NCI-H1694 (cell line): ENCODE measurements at places on chromosomes 16 and 17.

DNA sequence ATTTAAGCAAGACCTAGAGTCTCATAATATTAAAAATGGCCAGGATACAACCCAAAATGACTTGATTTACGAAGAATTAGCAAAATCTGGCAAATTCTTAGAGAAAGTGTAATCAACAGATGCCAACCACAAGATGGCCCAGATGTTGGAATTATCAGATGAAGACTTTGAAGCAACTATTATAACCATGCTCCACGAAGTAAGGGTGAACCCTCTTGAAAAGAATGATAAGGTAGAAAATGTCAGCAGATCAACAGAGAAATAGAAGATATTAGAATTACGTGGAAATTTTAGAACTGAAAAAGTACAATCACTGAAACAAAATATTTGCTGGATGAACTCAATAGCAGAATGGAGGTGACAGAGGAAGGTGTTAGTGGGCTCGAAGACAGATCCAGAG, 50.1 kb upstream of the CLEC19A start:
- DNase-seq: no peak

- DNase-seq: no peak
Observed at GRCh38 chr17:16313139-16314090, 39.9 kb downstream of the CENPV start.

DNA sequence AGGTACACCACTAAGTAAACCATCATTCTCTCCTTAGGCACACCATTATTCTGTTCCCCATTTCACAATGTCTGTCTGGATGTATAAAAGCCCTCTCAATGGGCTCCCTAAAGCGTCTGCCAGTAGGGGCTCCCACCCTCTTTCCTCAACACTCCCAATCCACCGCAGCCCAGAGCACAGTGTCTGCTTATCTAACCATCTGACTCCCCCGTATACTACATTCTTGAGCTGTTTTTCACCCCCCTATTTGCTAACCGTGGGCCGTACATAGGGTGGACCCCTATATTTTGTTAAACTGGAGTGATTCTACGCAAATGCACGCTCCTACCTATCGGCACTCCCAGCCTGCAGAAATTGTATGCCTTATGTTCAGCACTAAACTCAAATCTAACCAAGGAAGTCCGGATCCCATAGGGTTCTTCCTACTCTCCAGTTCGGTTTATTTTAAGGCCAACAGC, 685 bp upstream of the PSMD3 start:
- DNase-seq: peak; percentile 57

- DNase-seq: peak; percentile 74
Observed at GRCh38 chr16:49498264-49498663, 124.7 kb downstream of the C16orf78 start.

- DNase-seq: no peak
Observed at GRCh38 chr16:55386534-55387296, 62.7 kb downstream of the IRX6 start.

DNA sequence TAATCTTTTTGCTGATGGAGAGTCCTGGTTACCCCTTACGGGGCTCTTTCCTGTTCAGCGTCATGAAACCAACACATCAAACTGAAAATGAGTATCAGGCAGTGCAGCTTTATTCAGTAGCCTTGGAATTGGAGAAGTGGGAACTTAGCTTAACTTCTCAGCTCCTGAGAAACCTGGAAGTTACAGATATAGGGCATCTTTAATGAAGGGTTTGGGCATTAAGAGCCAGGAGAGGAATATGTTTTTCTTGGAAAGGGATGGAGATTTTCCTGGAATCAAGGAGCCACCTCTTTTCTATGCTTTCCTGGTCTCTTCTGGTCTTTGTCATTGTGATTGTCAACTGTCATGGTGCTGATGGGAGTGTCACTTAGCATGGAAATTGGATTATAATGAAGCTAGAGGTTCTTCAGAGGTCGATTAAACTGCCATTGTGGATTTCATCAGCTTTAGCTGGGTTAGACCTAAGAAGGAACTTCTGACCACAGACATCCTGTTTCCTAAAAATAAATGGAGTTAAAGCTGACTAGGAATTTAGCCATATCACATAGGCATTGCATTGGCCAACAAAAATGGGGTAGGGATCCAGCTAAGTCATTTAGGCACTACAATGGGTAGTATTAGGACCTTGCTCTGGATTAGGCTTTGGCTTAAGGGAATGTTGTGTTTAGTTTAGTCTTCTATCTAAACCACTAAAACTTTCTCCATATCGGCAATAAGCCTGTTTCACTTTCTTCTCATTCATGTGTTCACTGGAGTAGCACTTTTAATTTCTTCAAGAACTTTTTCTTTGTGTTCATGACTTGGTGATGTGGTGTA, 186.4 kb downstream of the BCAS3 start:
- no peak for DNase-seq

GRCh38 chr17:72362376-72363088, 241.7 kb downstream of the SOX9 start:
- no peak for DNase-seq

DNA sequence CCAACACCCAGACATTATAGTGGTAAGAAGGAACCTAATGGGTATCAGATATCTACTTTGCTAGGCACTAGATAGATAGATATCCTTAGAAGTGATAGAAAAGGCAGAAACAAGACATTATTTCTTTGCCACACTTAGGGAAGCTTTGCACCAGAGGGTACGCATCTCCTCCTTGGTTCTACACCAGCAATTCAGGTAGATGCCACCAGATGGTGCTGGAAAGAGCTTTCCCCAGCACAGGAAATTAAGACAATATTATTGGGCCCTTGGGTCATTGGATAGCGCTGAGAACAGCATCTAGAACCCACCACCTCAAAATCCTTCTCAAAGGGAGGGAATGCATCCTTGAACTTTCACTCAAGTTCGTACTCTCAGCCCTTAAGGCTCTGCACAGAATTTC, 173.8 kb upstream of the CCL2 start:
- peak; percentile 17 for DNase-seq

- DNase-seq: no peak
Observed at GRCh38 chr16:61998460-61998859, 37.8 kb downstream of the CDH8 start.

GRCh38 chr16:81891736-81892364, 112.8 kb downstream of the PLCG2 start:
- no peak for DNase-seq

DNA sequence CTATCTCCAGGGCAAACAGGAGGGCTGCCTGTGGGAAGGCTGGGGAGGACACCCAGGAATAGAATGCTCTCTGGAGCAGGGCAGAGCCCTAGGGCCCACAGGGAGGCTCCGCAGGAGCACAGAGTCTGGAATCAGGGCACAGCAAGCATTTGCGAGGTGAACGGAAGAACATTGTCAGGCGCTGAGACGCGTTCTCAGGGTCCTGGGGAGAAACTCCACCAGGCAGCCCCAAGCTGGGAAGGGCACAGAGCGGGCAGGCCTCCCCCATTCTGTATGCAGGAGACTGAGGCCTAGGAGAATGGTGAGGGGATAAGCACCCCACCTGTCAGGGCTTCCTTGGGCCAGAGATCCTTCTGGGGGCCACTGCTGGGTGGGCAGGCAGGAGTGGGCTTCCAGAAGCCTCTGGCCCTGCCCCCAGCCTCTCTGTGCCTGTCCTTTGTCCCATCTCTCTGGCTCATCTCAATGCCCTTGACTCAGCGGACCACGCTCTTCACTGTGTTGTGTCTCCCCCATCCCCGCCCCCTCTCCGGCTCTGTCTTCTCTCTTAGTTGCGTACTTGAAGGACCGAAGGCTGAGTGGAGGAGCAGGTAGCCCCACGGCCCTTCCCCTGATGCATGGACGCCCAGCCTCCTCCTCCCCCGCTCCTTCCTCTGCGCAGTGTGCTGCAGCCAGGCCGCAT, 5.1 kb upstream of the SETD6 start:
- DNase-seq: no peak

DNA sequence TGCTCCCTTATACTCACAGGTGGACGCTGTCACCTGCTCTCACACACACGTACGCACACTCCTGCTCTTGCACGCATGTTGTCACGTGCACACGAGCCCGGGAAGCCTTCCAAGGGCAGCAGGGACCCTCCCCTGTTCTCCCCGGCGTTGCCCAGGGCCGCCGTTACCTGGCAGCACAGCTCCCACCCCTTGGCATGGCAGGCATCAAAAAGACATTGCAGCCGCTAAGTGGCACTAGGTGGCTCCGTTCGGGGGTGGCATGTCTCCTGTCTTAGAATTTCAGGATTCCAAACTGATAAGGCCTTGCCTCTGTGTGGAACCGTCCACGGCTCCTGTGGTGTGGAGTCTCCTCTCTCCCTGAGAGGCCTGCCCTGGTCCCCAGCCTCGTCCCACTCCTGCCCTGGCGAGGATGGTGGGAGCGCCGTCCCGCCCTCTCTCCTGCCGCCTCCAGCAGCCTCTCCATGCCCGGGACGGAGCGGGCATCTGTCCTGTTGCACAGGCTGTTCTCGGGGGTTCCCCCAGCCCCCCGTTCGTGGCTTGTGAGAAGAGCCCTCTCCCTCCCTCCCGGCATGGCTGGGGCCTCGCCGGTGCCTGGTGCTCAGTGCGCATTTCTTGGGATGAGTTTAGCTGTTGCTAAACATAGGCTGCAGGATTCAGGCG, 126.7 kb upstream of the GSE1 start:
- peak; percentile 65 for DNase-seq

DNA sequence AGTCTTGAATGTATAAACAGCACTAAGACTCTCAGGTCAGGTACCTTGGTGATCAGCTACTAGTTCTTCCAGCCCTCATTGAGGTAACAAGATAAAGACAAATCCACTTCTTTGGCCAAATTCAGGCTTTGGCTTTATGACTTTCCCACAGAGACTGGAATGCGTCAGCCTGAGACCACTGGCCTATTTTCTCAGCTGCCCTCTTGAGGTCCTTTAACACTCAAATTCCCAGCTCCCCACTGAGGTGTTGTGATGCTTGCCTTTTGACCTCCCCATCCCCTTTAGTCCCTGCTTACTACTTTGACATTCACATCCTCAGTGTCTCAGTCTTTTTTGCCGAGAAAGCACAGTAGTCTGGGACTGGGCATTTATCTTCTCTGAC, 10.6 kb downstream of the TNFAIP1 start:
- no peak for DNase-seq

- no peak for DNase-seq
Observed at GRCh38 chr16:88264641-88265285, 118.0 kb upstream of the ZNF469 start.

DNA sequence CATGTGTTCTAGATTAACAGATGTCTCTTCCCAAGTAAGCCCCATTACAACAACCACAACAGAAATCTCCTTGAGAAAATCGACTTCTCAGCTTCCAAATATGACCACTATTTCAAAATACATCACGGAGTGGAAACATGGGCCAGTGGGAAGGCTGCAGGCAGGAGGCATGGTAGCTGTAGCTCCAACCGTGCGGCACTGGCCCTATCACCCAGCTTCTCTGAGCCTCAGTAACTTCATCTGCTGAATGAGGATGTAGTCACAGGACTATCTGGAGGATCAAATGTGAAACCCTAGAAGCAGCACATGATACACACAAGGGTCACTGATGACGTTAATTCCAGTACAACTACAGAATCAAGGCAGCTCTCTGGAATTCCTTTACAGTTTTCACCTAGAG, 112.2 kb downstream of the VPS53 start:
- DNase-seq: peak; percentile 35

DNA sequence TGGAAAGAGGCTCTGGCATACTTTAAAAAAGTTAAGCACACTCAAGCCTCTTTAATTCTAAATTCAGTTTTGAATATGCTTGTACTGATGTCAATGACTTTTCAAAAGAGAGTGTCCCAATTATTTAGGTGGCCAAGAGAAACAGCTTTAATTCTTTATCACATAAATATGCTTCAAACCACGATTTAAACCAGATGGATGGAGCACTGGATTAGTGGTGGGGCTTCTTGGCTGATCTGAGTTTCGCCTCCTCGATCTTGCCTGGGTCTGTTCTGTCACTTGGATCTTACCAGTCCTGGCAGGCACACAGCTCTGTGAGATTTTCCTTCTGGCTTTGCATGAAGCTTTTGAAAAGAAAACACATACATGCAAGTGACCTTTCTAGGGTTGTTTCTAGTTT, 467.8 kb downstream of the MAF start:
- DNase-seq: no peak
